Tibial nerve (tissue), 4 donors: ENCODE measurements at places on chromosomes 3 and 15.

DNA sequence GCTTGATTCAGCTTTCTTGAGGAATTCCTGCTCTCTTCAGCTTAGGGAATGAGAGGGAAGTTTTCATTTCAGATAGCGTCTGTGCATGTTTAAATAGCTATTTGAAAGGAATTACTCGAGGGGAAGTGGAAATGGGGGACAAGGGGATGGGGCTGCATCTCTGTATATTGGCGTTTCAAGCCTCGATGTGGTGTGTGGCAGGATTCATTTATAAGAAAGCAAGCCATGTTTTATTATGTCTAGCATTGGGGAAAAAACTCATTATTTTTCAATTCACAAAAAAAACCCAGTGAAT is 1.0 kb downstream of the ATP2C1 start:
- DNase-seq: no peak

DNA sequence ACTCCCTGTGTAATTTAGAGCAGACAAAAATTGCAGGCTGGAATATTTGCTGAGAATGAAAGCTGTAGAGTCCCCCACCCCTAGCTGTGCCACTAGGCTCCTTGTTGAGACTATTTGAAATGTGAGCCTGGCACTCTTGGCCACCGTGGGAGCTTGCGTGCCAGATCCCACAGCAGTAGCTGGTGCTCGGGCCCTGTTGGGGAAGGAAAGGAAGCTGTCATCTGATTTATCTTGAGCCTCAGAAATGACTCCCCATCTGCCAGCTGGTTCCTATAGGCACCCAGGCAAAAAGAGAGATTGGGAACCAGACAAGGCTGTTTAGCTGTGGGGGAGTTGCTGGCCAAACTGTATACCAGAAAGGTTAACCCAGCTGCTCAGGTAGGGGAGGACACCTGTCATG is 23.4 kb upstream of the CLEC3B start:
- no peak for DNase-seq

GRCh38 chr3:43169987-43170386 is 64.1 kb upstream of the POMGNT2 start:
- no peak for DNase-seq

GRCh38 chr3:134287512-134287911 is 36.9 kb upstream of the RYK start:
- DNase-seq: no peak

DNA sequence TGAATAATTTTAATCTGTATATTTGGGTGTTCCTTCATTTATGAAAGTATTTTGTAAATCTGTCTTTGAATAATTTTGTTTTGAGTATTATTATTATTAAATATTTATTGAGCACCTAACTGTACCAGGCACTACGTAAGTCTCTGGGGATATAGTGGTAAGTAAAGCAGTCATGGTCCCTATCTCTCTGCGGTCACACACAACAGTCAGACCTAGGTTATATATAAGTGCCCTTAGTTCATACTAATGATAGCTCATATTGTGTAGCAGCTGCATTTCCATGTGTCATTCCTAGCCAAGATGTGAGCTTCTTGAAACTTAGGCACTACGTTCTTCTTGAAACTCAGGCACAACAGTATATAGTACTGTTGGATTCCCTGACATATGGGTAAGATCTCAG is 12.4 kb downstream of the NKTR start:
- no peak for DNase-seq

DNA sequence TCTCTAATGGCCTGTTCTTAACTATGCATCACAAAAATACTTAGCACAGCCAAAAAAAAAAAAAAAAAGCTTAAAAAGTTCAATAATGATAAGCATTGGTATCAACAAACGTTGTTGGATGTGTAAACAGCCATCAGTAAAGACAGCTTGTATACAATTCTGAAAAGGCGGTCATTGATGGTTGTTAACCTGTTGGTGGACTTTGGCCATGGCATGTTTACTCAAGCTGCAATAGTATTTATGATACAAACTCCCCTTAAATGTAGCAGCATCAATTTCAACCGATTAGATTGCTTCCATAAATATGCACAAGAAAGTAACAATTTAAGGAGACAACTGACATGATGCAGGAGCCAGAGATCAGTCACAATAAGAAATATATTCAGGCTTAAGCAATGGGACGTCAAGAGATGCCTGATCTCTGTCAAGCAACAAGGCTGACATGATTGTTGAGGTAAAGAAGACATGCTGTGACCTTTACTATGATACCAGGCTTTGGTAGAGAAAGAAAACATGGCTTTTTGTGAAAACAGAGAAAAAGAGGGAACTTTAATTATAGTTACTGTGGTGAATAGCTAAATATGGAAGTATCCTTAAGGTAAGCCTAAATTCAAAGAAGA is 14.2 kb upstream of the SLC7A14 start:
- DNase-seq: no peak

- DNase-seq: no peak
Measured at GRCh38 chr15:91844341-91844740, 9.2 kb upstream of the SLCO3A1 start.

GRCh38 chr15:74901612-74902063 is 5.0 kb downstream of the FAM219B start:
- peak; percentile 65 for DNase-seq

DNA sequence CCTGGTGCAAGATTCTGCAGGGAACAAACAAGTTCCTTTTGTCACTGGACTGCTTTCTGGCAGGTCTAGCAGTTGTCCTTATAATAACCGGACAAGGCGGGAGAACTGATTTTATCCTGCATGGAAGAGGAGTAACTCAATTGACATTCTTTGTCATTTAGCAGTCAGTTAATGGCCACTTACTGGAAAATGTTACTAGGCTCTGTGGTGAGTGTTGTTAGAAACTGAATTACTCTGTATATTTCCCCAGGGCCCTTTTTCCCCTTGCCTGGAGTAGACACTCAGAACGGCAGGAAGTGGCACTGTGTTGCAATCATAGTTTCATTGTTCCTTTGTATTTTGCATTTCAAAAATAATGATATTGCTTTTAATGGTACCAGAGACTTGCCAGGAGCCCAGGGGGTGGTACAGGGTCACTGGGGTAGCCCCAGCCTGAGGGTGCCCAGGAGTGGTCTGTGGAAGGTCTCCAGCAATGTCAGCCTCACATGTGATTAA is 318.6 kb upstream of the LRRFIP2 start:
- no peak for DNase-seq

DNA sequence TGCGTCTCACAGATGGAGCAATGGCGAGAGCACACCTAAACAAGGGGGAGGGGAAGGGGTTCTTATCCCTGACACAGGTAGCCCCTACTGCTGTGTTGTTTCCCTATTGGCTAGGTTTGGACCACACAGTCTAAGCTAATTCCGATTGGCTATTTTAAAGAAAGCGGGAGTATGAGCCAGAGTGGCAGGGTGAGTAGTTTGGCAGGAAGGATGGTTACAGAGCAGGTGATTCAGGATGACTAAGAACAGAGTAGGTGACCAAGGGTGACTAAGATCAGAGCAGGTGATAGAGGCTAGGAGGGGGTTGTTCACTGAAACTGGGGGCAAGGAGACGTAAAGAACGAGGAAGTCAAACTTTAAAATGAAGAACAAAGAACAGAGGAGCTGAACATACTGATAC is 511.8 kb downstream of the EDEM1 start:
- no peak for DNase-seq

GRCh38 chr3:25000971-25001591 is 427.0 kb upstream of the RARB start:
- DNase-seq: no peak

- no peak for DNase-seq
Measured at GRCh38 chr3:52406791-52407510, 38.0 kb downstream of the SEMA3G start.

DNA sequence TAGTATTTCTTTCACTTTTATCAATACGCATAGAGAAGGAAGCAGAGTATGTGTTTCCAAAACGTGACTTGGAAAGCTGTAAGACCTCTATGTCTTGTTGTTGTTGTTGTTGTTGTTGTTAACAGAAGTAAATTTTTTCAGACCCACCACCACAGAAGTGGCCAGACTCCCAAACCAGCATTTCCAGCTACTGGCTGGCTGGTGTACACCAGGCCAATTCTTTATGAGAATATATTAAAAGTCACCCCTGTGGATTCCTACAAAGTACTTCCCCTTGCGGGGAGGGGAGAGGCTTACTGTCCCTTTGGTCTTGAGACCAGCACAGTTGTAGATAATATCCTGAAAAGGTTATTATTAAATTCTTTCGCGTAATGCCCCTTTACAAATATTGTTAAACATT is 1.6 kb upstream of the FOXP1 start:
- no peak for DNase-seq

- DNase-seq: no peak
Measured at GRCh38 chr3:134356411-134357040, 17.7 kb downstream of the AMOTL2 start.

DNA sequence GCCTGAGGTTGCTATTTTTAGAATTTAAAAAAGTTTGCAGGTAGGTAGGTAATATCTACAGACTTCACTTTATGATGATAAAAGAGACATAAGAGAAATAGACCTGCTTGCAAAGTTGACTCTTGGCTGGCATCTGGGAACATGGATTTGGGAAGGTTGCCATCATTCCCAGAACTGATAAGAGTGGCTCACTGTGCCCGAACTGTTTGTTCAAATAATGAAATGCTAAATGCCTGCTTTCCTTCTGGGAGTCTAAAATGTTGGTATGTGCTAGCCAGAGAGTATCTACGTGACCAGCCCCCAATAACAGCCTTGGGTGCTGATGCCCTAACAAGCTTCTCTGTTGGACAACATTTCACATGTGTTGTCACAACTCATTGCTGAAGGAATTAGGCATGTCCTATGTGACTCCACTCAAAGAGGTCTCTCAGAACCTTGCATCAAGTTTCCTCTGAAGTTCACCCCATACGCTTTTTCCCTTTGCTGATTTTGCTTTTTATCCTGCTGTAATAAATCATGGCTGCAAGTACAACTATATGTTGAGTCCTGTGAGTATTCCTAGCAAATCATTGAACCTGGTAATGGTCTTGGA is 95.5 kb downstream of the FHIT start:
- DNase-seq: no peak

GRCh38 chr15:83904107-83905040 is 250.5 kb downstream of the ADAMTSL3 start:
- DNase-seq: peak; percentile 38

DNA sequence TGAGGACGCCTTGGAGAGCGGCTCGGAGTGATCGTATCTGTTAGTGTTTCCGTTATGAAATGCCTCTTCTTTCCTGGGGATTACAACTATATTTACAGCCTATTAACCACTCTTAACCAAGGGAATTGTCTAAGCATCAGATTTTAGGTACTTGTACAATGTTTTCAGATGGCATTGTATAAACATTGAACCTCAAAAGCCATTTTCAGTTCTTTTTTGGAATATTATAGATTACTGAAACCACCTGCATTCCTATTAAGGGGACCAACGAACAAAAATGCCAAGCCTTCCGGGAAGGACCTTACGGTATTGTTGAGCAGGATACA is 1.1 kb downstream of the NEO1 start:
- no peak for DNase-seq

DNA sequence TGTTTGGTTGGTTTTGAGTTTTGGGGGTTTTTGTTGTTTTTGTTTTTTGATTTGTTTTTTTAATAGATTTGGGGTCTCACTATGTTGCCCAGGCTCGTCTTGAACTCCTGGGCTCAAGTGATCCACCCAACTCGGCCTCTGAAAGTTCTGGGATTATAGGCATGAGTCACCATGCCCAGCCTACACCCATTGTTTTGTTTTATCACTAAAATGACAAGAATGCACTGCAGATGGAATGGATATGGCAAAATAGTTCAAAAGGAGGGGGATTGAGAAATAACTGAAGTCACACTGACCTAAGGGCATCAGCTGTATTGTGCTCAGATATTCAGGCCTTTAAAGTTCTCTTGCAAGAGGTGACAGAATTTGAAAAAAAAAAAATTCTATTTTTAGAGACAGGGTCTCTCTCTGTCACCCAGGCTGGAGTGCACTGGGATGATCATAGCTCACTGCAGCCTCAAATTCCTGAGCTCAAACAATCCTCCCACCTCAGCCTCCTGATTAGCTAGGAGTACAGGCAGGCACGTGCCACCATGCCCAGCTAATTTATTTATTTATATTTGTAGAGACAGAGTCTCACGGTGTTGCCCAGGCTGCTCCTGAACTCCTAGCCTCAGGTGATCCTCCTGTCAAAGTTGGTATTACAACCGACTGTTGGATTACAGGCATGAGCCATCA is 4.4 kb upstream of the RASA2 start:
- DNase-seq: no peak

GRCh38 chr3:72405943-72406566 is 442.2 kb downstream of the SHQ1 start:
- no peak for DNase-seq

DNA sequence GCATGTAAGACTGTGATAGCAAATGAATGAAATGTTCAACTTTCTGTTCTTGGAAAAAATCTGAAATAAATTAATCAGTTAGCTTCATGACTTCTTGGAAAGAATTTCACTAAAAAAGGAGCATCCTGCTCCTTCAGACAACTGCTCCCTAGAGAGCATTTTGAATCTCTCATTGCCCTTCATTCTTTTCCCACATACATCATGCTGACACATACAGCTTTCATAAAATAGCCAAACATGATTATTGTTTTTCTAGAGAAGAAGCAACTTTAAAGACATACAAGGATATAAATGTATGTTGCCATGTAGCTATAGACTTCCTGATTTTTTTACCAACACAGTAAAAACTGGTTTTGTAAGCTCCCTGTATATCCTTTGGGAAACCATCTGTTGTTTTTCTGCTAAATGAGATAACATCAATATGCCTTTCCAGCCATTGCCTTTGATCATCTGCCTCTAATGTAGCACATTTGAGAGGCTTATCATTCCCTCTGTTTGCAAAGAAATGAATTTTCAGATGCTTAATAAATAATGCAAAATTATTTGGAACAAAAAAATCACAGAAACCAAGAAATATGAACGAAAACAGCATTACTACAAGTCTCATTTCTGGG is 248.2 kb upstream of the GPR149 start:
- DNase-seq: no peak

DNA sequence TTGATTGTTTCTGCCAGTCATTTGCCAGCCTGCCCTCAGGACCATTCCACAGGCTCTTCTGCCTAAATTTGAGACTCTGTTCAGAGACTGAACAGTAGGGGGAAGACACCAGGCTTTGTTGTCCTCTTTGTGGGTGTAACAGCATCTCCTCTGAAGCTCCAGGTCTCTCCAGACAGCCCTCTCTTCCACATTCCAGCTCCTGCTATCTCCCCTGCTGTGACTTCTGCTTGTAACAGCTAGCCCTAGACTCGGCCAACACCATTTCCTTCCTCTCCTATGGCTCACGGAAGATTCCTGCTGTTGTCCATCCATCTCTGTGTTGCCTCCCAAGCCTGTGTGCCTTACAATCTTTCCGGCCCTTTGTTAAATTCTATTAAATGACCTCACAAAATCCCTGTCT is 40.2 kb downstream of the SUCLG2 start:
- DNase-seq: no peak

DNA sequence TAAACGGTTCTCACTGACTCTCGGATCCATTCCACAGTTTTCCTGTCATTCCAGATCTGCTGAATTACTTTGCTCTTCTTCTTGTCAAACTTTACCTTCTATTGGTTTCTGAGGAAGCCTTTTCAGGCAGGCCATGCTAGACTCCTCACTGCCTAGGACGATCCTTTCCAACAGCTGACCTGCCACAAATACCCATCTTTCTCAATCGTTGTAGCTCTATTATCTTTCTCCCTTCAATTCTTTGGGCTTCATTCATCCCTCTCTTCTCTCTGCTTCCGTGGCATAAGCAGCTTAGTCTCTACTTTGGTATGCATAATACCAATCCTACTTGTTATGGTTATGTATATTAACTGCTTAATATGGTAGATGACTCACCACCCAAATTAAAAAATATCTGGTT is 421.8 kb downstream of the NLGN1 start:
- no peak for DNase-seq

GRCh38 chr3:182292591-182292990 is 500.7 kb upstream of the ATP11B start:
- no peak for DNase-seq

- DNase-seq: no peak
Measured at GRCh38 chr3:62955126-62955525, 79.9 kb upstream of the CADPS start.
